ENCODE measurements at places on chromosomes 1 and 21. TPM values are rescaled to one million over a fixed set of nuclear protein-coding genes. Genes with fewer than 3 reads are reported as not detected.
A peak's percentile ranks its signal among the peaks of the same experiment; 100 is the strongest.

Gene RHCE
- total RNA-seq: 2.0 TPM

DNA sequence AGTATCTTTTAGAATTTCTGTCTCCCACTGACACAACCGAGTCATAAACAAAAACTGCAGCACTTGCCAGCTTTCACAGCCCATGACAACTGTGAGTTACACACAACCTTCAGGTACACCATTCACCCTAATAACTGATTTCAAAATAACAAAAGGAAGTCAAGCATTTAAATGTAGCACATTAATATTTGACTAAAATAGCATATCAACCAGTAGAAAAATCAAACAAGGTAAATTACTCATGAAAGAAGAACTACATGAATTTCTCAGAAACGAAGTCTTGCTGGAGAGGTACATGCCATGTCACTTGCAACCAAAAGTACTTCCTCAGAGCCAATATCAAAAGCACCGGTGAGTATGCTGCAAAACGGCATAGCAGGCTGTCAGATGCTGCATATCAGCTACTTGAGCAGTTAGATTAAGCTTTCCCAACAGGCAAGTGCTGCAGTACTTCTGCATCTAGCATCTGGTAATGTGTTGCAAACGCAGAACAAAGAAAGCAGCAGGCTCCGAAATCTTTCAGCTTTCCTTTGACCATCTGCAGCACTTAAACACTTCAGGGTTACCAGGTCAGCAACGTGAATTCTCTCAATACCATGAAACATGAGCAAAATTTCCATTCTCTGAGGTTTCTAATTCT, 223.2 kb downstream of the SMYD3 start:
- no peak for DNase-seq

- DNase-seq: no peak
Observed at GRCh38 chr1:98897479-98897878, 107.2 kb downstream of the PLPPR5 start.

- peak; percentile 44 for DNase-seq
Observed at GRCh38 chr1:230599926-230600656, 42.2 kb upstream of the COG2 start.

- DNase-seq: no peak
Observed at GRCh38 chr21:21463456-21463855, 465.2 kb downstream of the NCAM2 start.

All from bronchial epithelial cell (primary cell).